ENCODE measurements at places on chromosomes 5 and 9.

DNA sequence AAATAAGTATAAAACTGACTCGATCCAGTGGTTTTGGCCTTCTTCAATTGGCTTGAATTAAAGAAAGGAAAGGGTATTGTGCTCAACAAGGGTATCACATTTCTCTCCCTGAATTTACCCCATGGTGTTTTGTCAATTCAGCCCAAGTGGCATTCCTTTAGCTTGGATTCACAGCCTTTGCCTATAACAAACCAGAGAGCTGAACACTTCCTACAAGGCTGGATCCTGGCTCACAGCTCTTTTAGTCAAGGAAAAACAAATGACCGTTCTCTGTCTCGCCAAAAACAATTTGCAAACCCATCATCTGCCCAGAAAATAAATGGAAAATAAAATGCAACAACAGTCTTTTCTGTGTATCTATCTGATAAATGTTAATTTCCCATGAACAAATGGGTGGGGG is 5.7 kb downstream of the ZNF366 start:
- DNase-seq = no peak

DNA sequence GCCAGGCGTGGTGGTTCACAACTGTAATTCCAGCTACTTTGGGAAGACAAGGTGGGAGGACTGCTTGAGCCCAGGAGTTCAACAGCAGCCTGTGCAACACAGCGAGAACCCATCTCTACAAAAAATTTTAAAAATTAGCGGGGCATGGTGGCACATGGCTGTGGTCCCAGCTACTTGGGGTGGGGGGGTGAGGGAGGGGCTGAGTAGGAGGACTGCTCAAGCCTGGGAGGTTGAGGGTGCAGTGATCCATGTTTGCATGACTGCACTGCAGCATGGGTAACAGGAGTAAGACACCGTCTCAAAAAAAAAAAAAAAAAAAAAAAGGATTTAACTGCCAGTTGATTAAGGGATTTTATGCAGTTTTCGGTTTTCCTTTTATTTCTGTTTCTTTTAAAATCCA is 65.0 kb downstream of the PTBP3 start:
- DNase-seq = no peak

DNA sequence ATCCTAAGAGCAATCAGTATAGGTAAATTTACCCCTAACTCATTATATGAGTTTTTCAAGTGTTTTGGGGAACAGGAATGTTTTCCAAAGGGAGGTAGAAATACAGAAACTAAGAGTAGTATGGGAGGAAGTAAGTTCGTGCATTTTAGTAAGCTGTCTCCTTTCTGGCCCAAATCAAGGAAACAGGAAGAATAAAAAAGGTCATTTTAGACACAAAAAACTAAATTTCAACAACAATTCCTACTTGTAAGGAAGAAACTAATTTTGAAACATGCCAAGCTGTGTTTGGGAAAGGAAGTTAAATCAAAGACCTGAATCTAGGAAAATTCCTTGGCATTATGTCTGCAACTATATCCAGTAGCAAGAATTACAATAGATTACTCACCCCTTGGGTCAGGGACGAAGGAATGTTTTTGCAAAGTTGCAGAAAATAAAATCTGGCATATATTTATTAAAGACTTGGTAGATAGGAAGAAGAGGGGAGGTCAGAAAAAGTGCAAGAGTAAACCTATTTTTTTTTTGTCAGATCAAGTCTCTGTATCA is 6.5 kb upstream of the RPS6 start:
- DNase-seq = no peak

DNA sequence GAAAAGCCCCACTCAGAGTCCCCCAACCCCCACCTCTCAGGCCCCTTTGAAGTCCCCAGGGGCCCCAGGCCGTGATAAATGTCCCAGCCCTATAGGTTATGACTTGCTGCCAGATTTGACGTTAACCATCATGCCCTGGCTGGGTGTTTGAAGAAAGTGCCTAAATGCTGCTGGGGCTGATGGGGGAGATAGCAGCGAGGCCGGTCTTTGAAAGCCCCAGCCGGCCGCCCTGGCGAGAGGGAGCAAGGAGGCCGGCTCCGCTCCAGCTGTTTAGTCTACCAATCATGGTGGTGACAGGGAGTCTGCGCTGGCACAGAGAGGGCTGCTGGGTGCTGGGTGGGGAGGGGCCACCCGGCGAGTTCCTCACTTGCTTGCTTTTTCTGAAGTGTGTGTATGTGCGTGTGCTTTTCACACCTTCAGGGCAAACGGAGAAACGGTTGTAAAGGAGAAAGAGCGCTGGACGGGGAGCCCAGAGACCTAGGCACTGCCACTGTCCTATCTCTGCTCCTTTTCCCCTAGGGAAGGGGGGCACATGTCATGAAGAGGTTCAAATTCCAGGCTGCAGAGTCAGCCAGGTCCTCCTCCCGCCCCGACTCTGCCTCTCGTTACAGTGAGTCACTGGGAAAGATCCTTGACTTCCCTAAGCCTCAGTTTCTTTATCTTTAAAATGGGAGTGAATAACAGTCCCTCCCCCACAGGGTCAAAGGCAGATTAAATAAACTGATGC is 126.1 kb upstream of the HAND1 start:
- DNase-seq = peak; percentile 5

DNA sequence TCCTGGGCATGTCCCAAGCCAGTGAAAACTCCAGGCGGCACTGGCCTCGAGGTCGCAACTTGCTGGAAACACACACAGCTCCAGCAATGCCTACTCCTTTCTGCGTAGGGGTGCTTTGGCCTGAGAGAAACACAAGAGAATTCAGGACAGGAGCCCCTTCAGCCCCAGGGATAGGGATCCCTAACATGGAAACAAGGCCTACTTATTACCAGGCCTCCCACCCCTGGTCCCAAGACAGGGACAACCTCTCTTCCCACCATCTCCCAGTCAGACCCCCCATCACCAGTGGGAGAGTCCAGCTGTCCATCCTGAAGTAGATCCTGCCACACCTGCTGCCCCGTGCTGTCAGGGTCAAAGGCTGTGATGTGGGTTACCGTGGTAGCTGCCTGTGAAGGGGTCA is 7.8 kb downstream of the CREB3 start:
- DNase-seq = no peak

DNA sequence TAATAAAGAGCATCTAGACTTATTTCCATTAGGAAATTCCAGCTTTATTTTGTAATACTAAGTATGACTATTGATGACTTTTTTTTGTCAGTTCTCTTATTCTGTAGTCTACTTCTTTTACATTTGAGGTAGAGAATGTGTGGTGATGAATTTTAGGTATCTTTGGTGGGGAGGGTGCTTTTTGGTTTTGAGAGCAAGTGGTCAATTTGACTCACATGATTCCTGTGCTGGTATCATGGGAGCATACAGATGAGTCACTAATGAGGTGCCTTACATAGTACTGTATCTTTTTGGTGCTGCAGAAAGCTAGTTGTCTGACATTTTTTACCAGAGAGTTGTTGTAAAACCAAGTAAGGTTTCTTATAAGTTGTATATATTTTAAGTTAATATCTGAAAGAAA is 35.3 kb downstream of the ERBIN start:
- DNase-seq = no peak

DNA sequence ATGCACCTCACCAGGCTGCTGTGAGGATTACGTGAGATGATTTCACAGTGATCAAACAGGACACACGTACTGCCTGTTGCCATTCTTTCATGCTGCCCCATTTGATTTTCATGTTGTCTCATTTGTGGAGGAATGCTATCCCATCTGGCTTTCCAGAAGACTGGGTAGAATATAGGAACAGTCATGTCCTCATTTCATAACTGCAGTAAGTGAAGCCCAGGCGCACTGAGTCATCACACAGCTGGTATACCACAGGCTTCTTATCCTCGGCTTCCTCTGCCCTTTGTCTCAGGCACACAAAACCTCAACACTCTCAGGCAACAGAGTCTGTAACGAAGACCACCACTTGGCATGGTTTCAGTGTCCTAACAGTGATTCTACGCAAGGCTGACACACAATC is 62.3 kb downstream of the LHFPL2 start:
- no peak for DNase-seq

DNA sequence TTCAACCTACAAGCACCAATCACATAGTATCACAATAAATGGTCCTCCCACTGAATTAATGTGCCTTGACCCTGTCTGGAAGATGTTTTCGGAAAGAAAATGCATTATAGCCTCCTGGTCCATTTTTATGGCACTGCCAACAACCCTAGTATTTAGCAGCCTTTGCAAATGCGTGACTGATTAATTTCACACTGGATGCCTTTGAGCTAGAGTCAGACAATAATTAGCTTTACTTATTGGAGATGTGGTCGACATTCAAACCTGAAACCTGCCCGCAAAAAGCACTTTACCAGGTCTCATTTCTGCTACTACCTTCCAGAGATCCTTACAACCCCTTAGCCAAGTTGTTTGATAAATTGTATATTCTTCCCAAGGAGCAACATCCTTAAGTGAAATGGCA is 119.3 kb upstream of the DPYSL3 start:
- no peak for DNase-seq

- DNase-seq = no peak
These were observed 13.8 kb downstream of the ST8SIA4 start for GRCh38 chr5:100889165-100889743.

DNA sequence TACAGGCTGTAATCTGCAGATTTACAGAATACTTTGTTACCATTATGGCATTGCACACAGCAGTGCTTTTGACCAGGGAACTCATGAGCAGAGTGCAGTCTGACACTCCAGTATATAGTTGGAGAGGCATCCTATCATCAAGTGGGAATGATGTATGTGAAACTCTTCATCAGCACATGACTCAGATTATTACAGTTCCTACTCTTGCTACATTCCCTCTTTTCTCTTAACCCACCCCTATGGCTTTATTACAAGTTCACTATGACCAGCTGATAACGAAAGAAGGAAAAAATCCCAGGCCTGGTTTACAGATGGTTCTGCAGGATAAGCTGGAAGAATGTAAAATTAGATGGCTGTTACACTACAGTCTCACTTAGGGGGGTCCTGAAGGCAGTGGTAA is 385.9 kb downstream of the RASEF start:
- no peak for DNase-seq

GRCh38 chr5:158510479-158510878 is 589.2 kb downstream of the EBF1 start:
- DNase-seq = no peak

DNA sequence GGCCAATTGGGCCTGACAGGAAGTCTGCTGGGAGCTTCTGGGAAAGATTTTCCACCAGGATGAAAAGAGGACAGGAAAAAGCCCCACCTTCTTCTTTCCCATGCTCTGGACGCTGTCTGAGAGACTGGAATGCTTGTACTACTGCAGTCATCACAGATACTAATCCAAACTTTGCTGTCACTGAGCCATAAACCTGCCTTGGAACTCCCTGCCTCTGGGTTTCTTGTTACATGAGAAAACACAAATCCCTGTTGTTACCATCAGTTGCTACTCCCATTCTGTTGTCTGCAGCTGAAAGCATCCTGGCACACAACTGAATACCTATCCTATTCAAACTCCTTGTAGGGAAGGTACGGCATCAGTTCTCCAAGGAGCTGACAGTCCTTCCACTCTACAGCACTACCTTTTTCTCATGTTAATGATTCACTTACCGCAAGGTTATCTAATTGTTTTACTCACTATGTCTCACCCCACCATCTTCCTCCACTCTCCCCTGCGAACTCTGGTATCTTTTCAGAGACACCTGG is 167.5 kb downstream of the CDK5RAP2 start:
- no peak for DNase-seq

- DNase-seq = peak; percentile 4
These were observed 682 bp downstream of the DHX29 start for GRCh38 chr5:55306641-55307382.

DNA sequence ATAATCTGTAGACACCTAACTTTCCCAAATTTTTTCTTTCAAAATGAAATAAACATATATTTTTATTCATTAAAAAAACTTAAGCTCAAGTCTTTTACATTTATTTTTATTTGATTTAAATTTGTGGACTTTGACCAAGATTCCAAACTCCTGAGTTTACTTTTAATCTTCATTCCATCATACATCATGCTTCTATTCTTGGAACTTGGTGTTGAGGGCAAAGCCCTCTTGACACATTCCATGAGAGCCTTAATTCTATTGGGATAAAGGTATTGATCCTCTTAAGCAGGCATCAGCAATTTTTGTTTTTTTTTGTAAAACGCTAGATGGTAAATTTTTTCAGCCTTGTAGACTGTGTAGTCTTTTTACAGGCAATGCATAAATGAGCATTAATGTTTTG is 53.6 kb downstream of the FBXO4 start:
- no peak for DNase-seq

Measured in DMS 273 treated with DMSO at 0.1 percent for 48 hours (cell line).